ENCODE measurements at places on chromosomes 2 and 18.

DNA sequence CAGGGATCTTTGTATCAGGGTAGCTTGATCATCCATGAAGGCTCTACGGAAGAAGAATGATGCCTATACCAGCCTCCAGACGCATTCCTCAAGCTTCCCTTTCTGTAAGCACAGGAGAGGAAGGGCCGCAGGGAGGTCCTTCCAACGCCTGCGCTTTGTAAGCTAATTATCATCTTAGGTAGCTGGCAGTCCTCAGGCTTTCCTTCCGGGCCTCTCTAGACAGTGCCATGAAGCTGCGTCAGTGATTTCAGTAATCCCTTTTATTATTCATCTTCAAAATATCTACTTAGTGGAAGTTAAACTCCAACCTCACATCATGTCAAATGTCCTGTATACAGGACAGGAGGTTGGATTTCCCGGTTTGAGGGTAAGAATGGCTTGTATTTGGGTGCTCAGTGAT, 92.3 kb downstream of the ETAA1 start:
- H3K27ac ChIP-seq, result no peak overlapping the region
- H3K36me3 ChIP-seq, result no peaks in the 10 kb centered on the region
- H3K4me3 ChIP-seq, result no peak overlapping the region
- H3K4me1 ChIP-seq, result no peaks in the 10 kb centered on the region
- no peak for DNase-seq

GRCh38 chr2:119366161-119366648, 429 bp downstream of the C2orf76 start:
- no peaks in the 10 kb centered on the region for H3K27me3 ChIP-seq
- DNase-seq, result peak; percentile 22
- peaks cover 28% of the 10 kb centered on the region for H3K4me1 ChIP-seq
- H3K4me3 ChIP-seq, result peak overlapping the region; percentile 51
- H3K27ac ChIP-seq, result peak overlapping the region; percentile 48

DNA sequence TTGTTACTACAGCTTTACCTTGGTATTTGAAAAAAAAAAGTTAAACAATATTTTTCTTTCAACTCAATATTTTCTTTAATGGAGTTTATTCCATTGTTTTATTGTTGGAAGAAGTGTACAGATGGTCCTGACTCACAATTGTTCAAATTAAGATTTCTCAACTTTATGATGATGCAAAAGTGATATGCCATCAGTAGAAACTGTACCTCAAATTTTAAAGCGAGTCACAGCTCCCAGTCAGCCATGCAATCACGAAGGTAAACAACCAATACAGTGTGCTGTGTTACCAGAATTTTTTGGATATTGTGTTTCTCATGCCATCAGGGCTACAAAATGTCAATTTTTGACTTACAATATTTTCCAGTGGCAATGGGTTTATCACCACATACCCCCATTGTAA, 54.0 kb upstream of the COL5A2 start:
- H3K27ac ChIP-seq, result no peak overlapping the region
- H3K36me3 ChIP-seq, result no peaks in the 10 kb centered on the region
- no peak overlapping the region for H3K4me3 ChIP-seq

DNA sequence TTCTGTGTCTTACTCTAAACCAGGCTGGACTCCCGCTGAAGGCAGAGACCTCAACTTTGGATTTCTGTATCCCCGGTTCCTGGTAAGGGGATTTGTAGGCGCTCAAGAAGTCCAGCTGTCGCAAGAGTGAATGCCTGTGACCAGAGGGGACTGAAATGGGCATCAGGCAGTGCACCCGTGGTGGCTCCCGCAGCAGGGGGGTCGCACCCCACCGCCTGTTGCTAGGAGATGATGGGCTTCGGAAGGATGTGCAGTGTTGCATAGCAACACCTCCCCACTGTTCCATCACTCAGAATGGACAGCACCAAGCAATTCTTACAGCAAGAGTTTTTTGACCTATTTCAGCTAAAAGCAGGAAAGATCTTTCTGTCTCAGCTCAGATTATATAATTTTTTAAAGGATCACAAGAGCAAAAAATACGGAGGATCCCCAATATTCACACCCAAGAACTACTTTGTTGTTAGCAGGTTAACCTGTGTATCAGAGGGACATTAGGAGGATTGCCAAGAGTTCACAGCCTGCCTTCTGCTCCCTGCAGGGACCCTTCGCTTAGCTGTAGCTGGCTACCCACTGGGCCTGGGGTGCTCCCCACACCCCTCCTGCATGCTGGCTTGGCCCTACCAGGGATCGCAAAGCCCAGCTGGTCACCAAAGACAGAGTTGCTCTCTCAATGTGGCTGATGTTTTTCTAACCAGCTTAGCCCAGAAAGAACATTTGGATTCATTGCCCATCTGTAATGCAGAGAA, 63.8 kb downstream of the SOWAHC start:
- no peak overlapping the region for H3K27ac ChIP-seq
- H3K4me3 ChIP-seq, result no peak overlapping the region
- no peaks in the 10 kb centered on the region for H3K4me1 ChIP-seq
- H3K27me3 ChIP-seq, result no peaks in the 10 kb centered on the region
- DNase-seq, result no peak
- no peaks in the 10 kb centered on the region for H3K36me3 ChIP-seq

DNA sequence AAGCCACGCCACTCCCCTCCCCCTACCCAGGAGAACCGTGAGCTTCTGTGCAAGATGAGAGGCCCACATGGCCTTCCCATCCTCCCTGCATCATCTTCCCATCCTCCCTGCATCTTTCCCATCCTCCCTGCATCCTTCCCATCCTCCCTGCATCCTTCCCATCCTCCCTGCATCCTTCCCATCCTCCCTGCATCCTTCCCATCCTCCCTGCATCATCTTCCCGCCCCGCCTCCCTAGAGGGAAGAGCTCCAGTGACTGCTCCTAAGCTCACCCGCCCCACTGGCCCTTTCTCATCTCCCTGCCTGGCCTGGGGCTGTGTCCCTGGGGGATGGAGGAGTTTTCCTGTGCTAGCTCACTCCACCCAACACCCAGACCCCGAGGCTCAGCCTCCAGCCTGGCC, 93.3 kb upstream of the ASAP2 start:
- no peak for DNase-seq
- H3K4me3 ChIP-seq, result no peak overlapping the region
- no peaks in the 10 kb centered on the region for H3K36me3 ChIP-seq
- H3K27me3 ChIP-seq, result no peaks in the 10 kb centered on the region
- no peaks in the 10 kb centered on the region for H3K4me1 ChIP-seq

DNA sequence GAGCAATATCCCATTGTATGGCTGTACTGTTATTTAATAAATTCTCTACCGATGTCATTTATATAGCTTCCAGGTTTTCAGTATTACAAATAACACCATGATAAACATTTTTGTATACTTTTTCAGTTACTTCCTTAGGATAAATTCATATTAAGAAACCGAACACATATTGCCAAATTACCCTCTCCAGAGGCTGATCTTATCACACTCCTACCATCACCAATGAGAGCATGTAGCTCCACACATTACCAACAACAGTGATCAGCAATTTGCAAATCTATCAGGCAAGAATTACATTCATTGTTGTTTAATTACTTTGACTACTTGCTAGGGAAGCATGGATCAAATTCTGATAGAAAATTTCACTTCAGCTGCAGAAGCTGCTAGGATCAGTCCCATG, 5.8 kb upstream of the NDUFV2 start:
- H3K4me1 ChIP-seq, result peaks cover 13% of the 10 kb centered on the region
- H3K27ac ChIP-seq, result no peak overlapping the region
- no peak overlapping the region for H3K4me3 ChIP-seq
- H3K36me3 ChIP-seq, result no peaks in the 10 kb centered on the region

DNA sequence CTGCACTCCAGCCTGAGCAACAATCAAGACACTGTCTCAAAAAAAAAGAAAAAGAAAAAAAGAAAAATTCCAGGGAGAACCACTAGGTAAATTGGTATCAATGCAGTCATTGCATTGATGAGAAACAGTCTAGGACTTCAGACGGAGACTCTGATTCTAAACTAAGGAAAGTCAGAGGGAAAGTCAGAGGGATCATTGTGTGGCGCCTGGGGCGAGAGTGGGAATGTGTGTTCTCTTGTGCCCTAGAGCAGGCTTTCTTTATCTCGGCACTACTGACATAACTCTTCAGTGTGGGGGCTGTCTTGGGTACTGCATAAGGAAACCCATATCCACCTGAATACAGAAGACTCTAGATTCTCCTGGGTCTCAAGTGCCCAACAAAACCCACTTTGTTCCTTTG, 24.8 kb downstream of the SERPINE2 start:
- no peak for DNase-seq
- H3K4me1 ChIP-seq, result no peaks in the 10 kb centered on the region
- H3K4me3 ChIP-seq, result no peak overlapping the region
- H3K27ac ChIP-seq, result no peak overlapping the region
- H3K27me3 ChIP-seq, result no peaks in the 10 kb centered on the region

DNA sequence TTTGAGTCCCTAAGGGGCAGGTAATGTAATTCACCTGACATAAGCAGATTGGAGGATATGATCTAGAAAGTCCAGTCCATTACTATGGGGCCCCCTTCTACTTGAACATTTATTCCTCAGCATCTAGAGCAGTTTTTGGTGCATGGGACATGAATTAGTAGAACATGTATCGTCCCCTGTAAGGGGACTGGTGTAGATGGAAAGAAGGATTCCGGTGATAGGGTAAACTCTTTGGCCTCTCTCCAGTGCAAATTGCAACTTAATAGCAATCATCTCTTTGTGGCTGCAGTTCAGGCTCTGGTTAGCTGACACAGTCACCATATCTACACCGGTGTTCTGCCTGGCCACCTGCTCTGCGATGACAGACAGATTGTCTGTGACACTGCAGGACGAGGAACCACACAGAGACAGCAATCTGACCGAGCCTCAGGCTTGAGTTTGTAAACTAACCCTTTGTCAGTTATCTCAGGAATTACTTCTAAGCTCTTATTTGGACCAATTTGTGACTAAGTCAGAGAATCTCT, 6.4 kb upstream of the SLC8A1 start:
- no peaks in the 10 kb centered on the region for H3K27me3 ChIP-seq
- no peak overlapping the region for H3K4me3 ChIP-seq
- no peaks in the 10 kb centered on the region for H3K36me3 ChIP-seq
- no peak overlapping the region for H3K27ac ChIP-seq
- no peak for DNase-seq
- H3K4me1 ChIP-seq, result no peaks in the 10 kb centered on the region

GRCh38 chr2:60979231-60979630, 38.3 kb upstream of the PEX13 start:
- H3K4me3 ChIP-seq, result no peak overlapping the region
- H3K4me1 ChIP-seq, result no peaks in the 10 kb centered on the region
- no peaks in the 10 kb centered on the region for H3K36me3 ChIP-seq
- no peaks in the 10 kb centered on the region for H3K27me3 ChIP-seq
- no peak overlapping the region for H3K27ac ChIP-seq

DNA sequence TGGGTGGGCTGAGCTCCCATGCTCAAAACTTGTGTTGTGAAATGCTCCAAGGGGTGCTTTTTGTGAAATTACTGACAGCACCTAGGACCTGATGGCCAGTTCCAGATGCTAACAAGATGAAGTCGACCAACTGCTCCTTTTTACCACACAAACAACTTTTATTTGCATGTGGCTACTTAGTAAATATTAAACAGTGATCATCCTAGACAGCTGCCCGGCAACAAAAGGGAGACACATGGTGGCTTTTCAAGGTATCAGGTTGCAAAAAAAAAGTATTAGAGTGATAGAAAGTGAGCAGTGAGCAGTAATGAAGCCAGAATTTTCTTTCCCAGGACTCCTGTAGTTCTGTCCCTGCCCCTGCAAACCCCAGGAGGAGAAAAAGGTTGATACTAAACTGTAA, 118.5 kb downstream of the RPIA start:
- no peak overlapping the region for H3K27ac ChIP-seq
- H3K4me3 ChIP-seq, result no peak overlapping the region
- no peaks in the 10 kb centered on the region for H3K4me1 ChIP-seq
- no peaks in the 10 kb centered on the region for H3K27me3 ChIP-seq

GRCh38 chr2:12766421-12766879, 49.7 kb downstream of the TRIB2 start:
- DNase-seq, result no peak
- H3K4me1 ChIP-seq, result no peaks in the 10 kb centered on the region
- H3K27me3 ChIP-seq, result no peaks in the 10 kb centered on the region
- H3K4me3 ChIP-seq, result no peak overlapping the region
- no peaks in the 10 kb centered on the region for H3K36me3 ChIP-seq

DNA sequence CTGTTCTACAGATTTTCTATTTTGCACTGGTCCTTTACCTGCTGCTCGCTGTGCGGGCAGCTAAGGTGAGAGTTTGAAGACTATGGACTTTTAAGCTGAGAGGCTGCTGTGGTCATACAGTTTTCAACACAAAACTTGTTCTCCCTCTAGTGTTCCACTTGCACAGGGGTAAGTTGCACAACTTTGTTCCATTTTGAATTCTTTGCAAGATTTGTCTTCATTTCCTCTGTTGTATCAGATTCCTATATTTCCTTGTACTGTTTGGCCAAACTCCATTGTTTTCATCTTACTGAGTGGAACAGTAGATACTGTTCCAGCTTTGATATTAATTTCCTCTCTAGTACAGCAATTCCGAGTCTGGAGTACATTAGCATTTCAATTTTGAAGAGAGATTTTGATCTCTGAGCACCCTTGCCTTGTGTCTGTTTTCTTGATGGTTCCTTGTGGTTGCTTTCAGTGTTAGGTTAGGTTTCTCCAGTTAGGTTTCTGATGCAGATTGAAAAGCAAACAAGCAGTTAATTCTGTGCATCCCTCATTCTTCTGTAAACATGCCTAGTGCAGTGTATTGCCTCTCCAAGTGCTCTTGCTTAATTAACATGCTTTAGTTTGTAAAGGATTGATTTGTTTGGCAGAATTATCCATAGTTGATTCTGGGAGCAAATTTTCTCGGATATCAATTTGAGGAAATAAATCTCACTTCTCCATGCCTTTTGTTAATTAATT, 188.8 kb downstream of the PTPRM start:
- no peak for DNase-seq
- H3K36me3 ChIP-seq, result no peaks in the 10 kb centered on the region
- no peaks in the 10 kb centered on the region for H3K27me3 ChIP-seq
- H3K4me3 ChIP-seq, result no peak overlapping the region
- H3K27ac ChIP-seq, result no peak overlapping the region

- no peak overlapping the region for H3K4me3 ChIP-seq
- H3K36me3 ChIP-seq, result no peaks in the 10 kb centered on the region
- DNase-seq, result no peak
Measured at GRCh38 chr18:10727477-10727876, 201.7 kb downstream of the NAPG start.

DNA sequence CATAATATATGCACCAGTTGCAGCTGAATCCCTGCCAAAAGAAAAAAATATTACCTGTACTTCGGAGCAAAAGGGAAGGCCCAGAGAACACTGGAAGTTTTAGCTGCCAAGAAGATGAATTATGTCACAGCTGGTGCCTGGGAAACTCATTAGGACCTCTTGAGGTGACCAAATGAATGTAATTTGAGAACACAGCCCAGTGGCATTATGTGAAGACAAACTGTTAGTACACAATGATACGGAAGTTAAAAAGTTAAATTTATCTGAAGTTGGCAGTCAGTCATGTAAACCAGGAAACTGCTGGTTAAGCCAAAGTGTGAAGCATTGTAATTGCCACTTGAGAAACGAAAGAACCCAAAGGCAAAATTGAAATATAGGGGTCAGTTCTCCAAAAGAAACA, 80.7 kb downstream of the EML4 start:
- H3K4me1 ChIP-seq, result no peaks in the 10 kb centered on the region
- no peak overlapping the region for H3K27ac ChIP-seq
- H3K36me3 ChIP-seq, result no peaks in the 10 kb centered on the region

GRCh38 chr2:150675807-150676206, 188.3 kb upstream of the RND3 start:
- no peak for DNase-seq
- H3K4me3 ChIP-seq, result no peak overlapping the region
- H3K36me3 ChIP-seq, result no peaks in the 10 kb centered on the region
- no peaks in the 10 kb centered on the region for H3K4me1 ChIP-seq
- no peak overlapping the region for H3K27ac ChIP-seq
- H3K27me3 ChIP-seq, result no peaks in the 10 kb centered on the region
